ENCODE measurements at places on chromosomes 3 and 15.

GRCh38 chr15:36742696-36743095 is 163.3 kb downstream of the CDIN1 start:
- no peak for DNase-seq

- DNase-seq = no peak
These were observed 222.0 kb upstream of the UBE2E2 start for GRCh38 chr3:22981166-22981565.

GRCh38 chr3:134517791-134518190 is 31.9 kb downstream of the CEP63 start:
- no peak for DNase-seq

DNA sequence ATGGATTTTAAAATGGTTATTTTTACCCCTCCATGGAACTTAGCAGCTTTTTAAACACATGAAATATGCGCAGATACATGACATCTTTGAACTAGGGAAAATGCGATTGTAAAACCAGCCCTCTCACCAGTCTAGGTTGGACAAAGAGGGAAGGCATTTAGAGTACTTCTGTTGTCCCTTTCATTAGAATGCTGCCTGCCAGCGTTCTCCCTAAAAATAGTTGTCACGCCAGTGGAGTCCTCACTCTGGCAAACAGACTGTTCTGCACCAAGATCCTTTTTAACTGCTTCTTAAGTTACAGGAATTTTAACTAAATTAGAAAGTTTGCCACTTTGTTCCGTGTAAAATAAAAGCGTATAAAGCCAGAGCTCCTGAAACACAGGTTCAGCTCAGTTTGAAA is 295.3 kb downstream of the VPS13C start:
- DNase-seq = no peak

DNA sequence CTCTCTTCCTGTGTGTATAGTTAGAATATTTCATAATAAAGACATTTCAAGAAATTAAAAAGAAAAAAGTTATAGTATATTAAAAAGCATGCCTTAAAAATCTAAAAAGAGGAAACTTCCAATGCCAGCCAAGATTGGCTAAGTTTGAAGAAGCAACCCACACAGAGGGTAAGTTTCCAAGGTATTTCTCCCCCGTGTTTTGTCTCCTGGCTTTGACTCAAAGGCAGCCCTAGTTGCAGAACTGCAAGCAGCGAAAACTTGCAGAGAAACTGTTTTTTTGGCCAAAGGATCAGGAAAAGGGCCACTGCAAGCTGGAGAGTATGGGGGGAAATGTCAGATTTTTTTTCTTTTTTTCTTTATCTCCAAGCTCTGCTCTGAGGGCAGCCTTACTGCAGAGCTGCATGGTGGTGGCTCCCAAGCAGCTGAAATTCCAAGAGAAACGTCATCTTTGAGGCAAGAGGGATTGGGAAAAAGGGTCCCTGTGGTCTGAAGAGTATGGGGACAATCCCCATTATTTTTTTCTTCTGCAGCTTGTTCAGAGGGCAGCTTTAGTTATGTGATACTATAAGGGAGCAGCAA is 23.0 kb downstream of the HACL1 start:
- no peak for DNase-seq

DNA sequence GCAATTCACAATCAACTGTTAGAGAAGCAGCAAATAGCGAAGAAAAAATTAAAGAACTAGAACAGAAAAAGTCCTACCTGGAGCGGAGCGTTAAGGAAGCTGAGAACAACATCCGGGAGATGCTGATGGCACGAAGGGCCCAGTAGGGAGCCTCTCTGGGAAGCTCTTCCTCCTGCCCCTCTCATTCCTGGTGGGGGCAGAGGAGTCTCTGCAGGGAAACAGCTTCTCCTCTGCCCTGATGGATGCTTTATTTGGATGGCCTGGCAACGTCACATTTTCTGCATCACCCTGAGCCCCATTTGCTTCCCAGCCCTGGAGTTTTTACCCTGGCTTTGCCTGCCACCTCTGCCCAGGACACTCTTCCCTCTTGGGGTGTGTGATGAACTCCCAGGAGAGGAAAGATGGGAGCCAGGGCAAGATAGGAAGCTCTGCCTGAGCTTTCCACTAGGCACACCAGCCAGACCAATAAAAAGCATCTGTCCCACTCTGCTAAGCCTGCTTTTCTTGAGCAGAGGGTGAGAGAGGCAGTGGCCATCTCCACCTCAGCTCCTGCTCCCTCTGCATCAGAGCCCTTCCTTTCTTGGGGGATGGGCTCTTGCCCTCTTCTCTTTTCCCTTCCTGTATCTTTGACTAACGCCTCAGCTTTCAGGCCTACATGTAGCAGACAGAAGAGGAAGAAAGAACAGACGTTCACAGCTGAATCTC is 39.4 kb downstream of the PPARG start:
- DNase-seq = no peak

DNA sequence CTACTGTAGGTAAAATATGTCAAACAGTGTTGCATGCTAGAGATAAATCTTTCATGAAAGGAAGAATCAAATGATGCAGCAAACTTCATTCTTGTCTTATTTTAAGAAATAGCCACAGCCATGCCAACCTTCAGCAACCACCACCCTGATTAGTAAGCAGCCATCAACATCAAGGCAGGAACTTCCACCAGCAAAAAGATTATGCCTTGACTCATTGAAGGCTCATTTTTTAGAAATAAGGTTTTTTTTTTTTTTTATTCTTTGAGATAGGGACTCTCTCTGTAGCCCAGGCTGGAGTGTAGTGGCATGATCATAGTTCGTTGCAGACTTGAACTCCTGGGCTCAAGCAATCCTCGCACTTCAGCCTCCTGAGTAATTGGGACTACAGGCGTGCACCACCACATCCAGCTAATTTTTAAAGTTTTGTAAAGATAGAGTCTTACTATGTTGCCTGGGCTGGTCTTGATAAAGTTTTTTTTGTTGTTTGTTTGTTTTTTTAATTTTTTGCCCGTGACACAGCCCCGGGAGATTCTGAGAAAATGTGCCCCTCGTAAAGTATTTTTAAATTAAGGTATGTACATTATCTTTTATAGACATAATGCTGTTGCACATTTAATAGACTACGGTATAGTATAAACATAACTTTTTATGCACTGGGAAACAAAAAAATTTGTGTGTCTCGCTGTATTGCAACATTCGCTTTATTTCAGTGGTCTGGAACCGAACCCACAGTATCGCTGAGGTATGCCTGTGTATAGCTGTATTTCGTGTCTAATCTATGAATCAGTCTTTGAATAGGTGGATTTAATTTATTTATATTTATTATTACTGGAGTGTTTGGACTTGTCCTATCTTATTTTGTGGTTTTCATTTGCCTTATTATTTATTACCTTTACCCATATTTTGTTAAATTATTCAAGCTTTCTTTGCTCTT is 23.3 kb downstream of the SNRK start:
- DNase-seq = no peak

- DNase-seq = no peak
These were observed 68.1 kb upstream of the SCN5A start for GRCh38 chr3:38717355-38718240.

GRCh38 chr3:169479314-169479939 is 184.1 kb downstream of the MECOM start:
- DNase-seq = no peak

GRCh38 chr3:50523279-50523811 is 19.9 kb upstream of the CACNA2D2 start:
- DNase-seq = no peak

- DNase-seq = no peak
These were observed 751.0 kb downstream of the ROBO1 start for GRCh38 chr3:79016587-79017376.
